MM.1S (cell line): ENCODE measurements at places on chromosomes 12 and 14.
A peak's percentile ranks its signal among the peaks of the same experiment; 100 is the strongest.

DNA sequence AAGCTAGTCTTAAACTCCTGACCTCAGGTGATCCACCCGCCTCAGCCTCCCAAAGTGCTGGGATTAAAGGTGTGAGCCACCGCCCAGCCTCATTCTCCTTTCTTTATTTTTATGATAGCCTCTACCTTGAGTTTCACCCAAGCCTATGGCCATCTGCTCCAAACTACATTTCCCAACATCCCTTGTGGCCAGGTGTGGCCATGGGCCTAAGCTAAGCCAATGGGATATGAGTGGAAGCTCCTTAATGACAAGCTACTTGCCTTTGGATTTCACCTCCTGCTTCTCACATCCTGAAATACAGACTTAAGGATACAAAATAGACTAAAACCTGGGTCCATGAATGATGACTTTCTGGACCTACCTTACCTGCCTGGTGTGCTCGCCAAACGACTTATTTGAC lies 46.2 kb downstream of the DPF3 start:
- no peak for DNase-seq

DNA sequence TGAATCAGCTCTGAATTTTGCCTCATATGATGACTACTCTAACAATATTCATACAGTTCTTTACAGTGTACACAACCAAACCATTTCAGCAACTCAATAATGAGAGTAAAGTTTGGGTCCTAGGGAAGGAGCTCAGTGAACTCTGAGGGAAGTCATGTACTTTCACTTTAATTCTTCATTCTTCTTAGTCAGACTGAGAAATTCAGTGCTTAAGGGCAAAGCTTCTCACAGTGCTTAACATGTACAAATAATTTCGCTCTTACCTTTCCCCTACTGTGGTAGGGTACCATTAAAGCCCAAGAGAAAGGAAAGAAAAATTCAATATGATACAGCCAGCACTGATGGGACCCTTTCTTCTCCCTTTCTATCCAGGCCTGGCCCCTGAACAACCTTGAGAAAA lies 435.0 kb downstream of the NELL2 start:
- no peak for DNase-seq

GRCh38 chr12:48126953-48127630 lies 7.9 kb downstream of the PFKM start:
- DNase-seq, result peak; percentile 17

DNA sequence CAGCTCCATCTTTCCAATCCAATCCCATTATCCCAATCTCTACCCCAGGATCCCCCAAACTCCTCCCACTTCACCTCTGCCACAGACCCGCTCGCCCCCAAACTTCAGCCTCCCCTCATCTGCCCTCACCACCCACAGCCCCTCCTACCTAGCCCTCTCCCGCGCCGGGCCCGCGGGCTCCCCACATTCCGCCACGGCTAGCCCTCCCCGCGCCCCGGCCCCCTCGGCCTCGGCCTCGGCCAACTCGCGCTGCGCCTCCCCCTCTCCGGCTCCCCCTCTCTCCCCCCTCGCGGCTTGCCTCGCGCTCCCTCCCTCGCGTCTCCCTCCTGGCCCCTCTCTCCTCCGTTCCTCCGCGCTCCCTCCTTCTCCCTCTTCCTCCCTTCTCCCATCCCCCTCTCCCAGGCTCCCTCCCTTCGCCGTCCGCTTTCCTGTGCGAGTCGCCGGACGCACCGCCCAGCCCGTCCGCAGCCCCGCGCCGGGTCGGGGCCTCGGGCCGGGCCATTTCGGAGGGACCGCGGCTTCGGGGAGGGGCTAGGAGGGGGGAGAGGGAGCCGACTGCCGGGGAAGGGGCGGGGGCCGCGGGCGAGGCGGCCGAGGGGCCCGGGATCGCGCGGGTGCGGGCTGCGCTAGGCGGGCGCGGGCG lies at the start of gene ATN1:
Gene ATN1 (plus strand): TSS at position 581 of the 643 bp plus-strand sequence. CDS start 6,043 bp downstream, outside the sequence.
- DNase-seq, result no peak
